ENCODE measurements at places on chromosomes 7 and 10.

DNA sequence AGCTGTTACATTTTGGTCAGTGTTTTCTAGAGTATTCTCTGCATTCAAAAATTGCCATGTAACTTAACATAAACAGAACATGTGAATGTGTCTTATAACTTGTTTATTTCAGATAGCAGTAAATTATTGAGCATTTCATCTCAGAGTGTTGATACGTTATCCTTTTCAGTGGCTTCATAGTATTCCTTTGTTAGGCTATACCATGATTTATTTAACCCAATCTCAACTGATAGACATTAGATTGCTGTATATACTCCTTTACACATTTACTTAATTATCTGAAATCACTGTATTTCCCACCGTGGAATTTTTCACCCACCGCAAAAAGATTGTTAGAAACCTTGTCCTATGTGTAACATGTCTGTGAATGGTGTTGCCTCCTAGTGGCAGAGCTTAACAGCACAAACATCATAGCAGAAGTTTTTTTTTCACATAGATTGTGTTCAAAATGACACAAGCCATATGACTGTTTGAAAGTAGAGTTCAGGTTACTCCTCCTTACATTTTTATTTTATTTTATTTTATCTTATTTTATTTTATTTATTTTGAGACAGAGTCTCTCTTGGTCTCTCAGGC, 21.4 kb downstream of the SLF2 start:
- no peak for DNase-seq

DNA sequence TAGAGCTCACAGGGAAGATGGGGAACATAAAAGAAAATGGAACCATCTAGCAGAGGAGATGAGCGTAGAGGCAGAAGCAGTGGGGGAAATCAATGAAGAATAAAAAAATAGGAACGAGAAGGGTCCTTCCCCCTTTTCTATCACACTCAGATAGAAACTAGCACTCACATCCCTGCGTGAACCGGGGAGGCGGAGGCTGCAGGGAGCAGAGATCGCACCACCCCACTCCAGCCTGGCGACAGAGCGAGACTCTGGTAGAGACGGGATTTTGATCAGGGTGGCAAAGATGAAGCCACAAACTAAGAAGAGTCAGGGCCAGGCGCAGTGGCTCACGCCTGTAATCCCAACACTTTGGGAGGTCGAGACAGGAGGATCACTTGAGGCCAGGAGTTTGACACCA, 64.7 kb upstream of the ECHDC3 start:
- no peak for DNase-seq

DNA sequence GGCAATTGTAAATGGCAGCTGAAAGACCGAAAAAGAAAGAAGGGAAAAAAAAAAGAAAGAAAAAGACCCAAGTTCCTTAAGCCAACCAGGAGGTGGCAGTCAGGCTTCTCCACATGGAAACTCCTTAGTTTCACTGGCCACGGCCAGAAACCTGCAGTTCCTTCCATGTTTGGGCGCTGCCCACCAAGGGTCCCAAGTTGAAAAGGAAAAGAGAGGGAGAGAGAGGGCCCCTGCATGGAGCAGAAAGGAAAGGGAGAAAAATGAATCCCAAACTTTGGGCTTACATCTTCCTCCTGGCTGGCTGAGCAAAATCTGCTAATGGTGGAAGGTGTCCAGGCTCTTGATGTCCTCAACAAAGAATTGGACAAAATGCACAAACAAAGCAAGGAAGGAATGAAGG, 31.8 kb upstream of the ABCA13 start:
- DNase-seq = no peak

DNA sequence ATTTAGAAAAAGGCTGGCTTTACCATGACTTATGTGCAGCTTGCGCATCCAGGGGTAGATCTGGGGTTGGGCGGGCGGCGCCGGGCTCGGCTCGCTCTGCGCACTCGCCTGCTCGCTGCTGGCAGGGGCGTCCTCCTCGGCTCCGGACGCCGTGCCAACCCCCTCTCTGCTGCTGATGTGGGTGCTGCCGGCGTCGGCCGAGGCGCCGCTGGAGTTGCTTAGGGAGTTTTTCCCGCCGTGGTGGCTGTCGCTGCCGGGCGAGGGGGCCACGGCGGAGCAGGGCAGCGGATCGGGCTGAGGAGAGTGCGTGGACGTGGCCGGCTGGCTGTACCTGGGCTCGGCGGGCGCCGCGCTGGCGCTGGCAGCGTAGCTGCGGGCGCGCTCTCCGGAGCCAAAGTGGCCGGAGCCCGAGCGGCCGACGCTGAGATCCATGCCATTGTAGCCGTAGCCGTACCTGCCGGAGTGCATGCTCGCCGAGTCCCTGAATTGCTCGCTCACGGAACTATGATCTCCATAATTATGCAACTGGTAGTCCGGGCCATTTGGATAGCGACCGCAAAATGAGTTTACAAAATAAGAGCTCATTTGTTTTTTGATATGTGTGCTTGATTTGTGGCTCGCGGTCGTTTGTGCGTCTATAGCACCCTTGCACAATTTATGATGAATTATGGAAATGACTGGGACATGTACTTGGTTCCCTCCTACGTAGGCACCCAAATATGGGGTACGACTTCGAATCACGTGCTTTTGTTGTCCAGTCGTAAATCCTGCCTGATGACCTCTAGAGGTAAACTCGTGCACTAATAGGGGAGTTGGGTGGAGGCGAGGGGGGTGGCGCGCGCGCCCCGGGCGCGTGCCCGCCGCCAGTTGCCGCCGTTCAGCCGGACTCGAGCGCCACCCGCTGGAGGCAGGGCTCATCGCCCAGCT, at the start of gene HOXA5:
Gene HOXA5 (minus strand): TSS at position 659 of the 927 bp plus-strand sequence. CDS start 74 bp downstream, at position 585.
- DNase-seq = no peak

DNA sequence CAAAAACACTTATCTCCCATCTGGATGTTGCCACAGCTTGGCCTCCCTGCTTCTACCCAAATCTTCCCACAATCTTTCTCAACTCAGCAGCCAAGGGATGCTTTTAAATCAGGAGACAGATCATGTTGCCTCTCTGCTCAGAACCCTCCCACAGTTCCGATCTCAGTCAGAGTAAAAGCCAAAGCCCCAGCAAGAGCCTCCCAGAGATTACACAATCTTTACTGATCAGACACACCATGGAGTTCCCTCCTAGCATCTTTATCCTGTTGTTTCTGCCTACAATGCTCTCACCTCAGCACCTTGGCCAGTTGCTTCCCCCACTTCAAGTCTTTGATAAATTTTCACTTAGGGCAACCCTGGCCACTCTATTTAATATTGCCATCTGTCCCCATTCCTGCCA, 41.9 kb upstream of the ZNF33B start:
- DNase-seq = no peak

DNA sequence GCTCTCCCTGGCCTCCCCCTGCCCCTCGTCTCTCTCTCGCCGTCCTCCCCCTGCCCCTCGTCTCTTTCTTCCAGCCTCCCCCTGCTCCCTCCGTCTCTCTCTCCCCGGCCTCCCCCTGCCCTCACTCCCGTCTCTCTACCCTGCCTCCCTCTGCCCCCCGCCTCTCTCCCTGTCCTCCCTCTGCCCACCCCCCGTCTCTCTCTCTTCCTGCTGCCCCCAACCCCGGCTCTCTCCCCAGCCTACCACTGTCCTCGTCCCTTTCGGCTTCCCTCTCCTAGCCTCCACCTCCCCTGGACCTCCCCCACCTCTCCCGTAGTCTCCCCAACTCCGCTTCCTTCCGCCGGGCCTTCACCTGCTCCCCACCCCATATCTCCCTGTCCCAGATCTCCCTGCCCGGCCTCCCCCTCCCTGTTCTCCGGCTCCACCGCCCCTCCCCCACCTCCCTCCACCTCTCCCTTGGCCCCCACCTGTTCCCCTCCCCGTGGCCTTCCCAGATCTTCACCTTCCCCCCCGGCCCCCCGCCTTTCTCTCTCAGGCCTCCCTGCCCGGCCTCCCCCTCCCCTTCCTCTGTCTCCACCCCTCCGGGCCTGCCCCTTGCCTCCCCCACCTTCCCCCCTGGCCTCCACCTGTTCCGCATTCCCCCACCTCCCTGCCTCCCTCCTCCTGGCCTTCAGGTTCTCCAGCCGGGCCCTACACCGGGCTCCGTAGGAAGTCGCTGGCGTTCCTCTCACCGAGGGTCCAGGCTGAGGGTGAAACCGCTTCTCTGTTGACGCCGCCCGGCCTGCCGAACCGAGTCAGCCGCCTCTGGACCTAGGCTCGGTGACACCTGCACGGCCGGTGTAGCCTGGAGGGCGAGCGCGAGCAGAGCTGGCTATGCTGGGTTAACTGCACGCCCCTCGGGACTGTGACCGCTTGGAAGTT, 1.2 kb downstream of the GET4 start:
- DNase-seq = no peak

DNA sequence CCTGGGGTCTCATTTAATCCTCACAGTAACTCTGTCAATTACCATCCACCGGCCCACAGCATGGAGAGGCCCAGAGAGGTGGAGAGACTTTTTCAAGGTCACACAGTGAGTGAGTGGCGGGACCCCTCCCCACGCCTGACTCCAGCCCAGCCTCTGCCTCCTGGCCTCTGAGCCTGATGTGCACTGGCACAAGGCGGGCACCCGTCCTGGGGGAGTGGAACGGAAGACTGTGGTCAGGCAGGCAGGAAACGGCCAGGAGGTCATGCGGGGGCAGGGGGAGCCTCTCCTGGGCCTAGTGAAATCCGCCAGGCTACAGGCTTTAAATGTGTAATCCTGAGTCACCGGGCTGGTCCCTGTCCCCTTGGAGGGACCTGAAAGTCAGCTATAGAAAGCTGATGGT, 32.2 kb downstream of the ZCCHC24 start:
- DNase-seq = no peak

DNA sequence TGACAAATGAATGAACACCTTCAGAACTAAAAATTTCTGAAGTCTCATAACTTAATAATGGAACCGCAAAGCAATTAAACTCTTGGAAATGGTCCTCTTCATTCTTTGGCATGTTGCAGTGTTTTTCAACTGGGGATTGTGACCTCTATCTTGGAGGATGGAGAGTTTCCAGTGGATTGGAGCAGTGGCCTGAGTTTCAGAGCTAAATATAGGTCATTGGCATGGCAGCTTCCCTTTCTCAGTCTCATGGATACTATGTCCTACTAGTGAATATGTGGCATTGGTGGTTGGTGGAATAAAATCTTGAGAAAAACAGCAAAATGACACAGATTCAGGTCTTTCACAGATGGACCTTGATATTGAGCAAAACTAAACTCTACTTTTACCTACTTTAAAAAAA, 24.1 kb upstream of the EPC1 start:
- no peak for DNase-seq

- no peak for DNase-seq
Measured at GRCh38 chr10:97101166-97101940, 84.4 kb downstream of the SLIT1 start.
